ENCODE measurements at places on chromosomes 5 and 9. TPM values are rescaled to one million over a fixed set of nuclear protein-coding genes. Genes with fewer than 3 reads are reported as not detected.

The UQCRQ gene
- total RNA-seq: 271 TPM

The SLC36A2 gene
- total RNA-seq: not detected

- H3K4me3 ChIP-seq: no peak overlapping the region
- no peak overlapping the region for H3K27ac ChIP-seq
- DNase-seq: no peak
- peaks cover 18% of the 10 kb centered on the region for H3K4me1 ChIP-seq
Measured at GRCh38 chr5:136056336-136056735, 27.5 kb downstream of the TGFBI start.

DNA sequence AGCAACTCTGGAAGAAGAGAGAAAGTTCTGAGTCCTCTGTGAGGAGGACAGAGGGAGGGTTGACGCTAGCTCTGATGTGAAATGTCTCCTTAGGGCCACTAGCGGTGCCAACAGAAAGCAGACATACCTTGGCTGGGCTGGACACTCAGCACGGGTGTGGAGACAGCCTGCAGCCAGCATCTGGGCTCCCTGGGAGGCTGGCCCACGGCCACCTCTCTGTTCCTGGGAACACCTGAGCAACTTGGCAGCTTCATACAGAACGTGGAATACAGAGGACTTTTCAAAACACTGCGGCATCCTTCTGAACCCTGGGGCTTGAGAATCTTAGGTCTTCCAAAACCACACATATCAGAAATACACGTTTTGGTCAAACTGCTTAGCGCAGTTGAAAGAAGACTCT is 269.1 kb downstream of the FSTL4 start:
- no peaks in the 10 kb centered on the region for H3K36me3 ChIP-seq
- no peaks in the 10 kb centered on the region for H3K4me1 ChIP-seq
- H3K27ac ChIP-seq: no peak overlapping the region
- no peak for DNase-seq

DNA sequence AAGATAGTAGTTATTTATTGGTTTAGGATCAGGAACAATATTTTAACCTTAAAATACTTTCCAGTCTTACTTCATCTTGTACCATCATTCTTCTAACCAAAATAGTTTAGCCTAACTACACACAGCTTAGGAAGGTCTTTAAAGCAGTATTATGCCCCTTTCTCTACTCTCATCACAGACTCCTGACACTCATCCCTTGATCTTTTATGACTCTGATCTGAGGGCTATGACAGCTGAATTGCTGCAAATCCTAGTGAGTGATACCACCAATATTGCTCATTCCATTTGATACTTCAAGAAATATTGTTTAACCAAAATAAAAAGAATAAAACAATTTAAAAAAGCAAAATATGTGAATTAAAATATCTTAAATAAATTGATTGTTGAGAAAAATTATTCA is 746.6 kb upstream of the ACO1 start:
- H3K4me1 ChIP-seq: no peaks in the 10 kb centered on the region
- H3K27ac ChIP-seq: no peak overlapping the region
- H3K4me3 ChIP-seq: no peak overlapping the region

- H3K4me1 ChIP-seq: no peaks in the 10 kb centered on the region
- DNase-seq: no peak
- H3K27me3 ChIP-seq: no peaks in the 10 kb centered on the region
- H3K36me3 ChIP-seq: no peaks in the 10 kb centered on the region
- no peak overlapping the region for H3K27ac ChIP-seq
Measured at GRCh38 chr9:90727488-90727887, 74.1 kb upstream of the SYK start.

All from lower lobe of right lung (tissue), 2 donors.